Upper lobe of right lung (tissue), 1 donor: ENCODE measurements at places on chromosomes 6 and 20.

- no peak for DNase-seq
Measured at GRCh38 chr20:46636514-46636913, 14.7 kb downstream of the SLC13A3 start.

DNA sequence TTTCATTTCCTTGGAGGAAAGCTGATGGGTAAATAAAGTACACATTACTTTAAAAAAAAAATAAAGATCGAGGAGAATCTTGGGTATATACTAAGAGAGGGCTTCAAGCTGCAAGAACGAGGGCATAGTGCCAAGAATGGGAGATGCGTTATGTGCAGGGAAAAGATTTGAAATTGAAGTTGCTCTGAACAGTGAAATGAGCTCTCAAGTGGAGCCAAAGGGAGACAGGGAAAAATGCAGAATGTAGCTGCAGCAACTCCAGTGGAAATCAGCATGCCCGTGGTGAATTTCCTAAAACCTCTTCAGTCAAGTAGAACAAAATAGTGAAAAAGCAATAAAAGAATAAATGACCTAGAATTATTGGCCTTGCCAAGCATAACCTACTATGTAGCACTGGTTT lies 11.4 kb upstream of the COL9A1 start:
- no peak for DNase-seq

DNA sequence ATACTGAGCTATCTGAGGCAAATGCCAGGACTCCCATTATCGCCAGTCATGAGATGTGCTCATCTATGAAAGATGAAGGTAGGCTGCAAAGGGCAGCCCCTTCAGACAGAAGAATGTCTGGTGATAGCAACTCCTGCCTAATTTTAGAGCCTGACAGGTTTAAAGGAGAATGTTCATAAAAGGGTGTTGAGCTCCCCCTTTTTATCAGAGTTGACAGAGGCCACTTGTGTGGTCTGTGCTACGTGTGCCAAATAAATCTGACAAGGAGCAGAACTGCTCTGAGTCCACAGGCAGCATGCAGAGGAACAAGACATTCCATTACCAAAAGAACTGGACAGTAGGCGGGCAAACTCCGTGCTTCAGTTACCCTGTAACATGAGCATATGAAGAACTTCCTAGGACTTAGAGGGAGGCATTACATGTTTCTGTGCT lies 101.8 kb downstream of the PREP start:
- no peak for DNase-seq

DNA sequence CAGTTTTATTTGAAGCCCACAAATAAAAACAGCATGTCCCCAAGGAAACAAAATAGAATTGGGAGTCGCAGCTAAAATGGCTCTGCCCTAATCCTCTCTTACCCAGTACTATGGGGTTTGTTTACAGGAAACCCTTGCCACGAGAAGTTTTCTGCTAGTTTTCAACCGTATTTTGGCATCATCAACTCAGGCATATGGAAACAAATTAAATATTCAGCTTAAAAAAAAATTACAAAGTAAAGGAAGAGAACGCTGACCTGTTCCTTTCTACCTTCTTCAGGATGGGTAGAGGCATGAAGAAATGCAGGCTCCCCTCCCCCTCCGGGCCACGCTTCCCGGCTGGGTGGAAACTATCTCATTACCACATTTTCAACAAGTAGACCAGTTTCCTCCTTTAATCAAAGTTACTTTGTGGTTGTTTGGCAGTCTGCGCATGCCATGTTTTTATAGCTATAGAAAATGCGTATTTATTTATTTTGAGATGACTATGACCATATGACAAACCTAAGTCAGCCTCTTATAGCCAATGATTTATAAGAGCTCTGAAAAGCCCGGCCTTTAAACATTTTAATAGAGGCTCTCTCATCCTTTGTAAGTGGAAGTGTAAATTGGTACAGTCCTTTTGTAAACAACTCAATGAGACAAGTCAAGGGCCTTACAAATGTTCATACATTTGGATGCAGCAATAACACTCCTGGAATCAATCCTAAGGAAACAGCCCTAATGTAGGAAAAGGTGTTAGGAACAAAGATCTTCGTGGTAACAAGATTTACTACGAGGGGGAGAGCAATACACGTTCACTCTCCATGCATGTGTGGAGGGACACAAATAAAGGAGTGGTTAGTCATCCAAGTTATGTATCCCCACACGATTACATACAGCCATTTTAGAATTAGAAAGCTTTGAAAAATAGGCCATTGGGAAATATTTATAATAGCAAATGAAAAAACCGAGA lies 16.1 kb upstream of the ZNF217 start:
- peak; percentile 77 for DNase-seq

- DNase-seq: no peak
Measured at GRCh38 chr6:33201147-33201545, 479 bp downstream of the SLC39A7 start.

DNA sequence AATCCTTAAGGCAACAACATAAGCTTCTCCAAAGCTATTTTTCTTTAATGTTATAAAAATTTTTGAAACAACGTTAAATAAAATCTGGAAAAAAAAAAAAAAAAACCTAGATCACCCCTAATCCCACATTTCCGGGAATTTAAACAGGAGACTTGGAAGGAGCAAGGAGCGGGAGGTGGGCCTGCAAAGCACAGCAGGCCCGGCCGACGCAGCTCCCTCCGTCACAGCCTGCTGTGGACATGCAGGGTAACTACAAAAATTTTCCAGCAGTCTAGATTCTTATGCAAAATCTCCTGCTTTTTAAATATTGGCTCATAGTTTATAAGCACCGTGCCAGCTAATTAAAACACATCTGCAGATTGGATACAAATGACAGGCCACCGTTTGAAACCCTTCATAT lies 23.5 kb downstream of the FOXF2 start:
- DNase-seq: no peak

GRCh38 chr6:124676033-124676432 lies 286.2 kb upstream of the RNF217 start:
- DNase-seq: no peak

- DNase-seq: no peak
Measured at GRCh38 chr6:82589509-82590206, 226.0 kb downstream of the TPBG start.

- no peak for DNase-seq
Measured at GRCh38 chr6:27141529-27142015, 105.9 kb upstream of the PRSS16 start.

- no peak for DNase-seq
Measured at GRCh38 chr6:11251553-11252360, 19.3 kb upstream of the NEDD9 start.

- DNase-seq: no peak
Measured at GRCh38 chr6:116954938-116955337, 77.9 kb downstream of the RFX6 start.

- DNase-seq: no peak
Measured at GRCh38 chr20:59776626-59777330, 156.7 kb downstream of the SYCP2 start.

DNA sequence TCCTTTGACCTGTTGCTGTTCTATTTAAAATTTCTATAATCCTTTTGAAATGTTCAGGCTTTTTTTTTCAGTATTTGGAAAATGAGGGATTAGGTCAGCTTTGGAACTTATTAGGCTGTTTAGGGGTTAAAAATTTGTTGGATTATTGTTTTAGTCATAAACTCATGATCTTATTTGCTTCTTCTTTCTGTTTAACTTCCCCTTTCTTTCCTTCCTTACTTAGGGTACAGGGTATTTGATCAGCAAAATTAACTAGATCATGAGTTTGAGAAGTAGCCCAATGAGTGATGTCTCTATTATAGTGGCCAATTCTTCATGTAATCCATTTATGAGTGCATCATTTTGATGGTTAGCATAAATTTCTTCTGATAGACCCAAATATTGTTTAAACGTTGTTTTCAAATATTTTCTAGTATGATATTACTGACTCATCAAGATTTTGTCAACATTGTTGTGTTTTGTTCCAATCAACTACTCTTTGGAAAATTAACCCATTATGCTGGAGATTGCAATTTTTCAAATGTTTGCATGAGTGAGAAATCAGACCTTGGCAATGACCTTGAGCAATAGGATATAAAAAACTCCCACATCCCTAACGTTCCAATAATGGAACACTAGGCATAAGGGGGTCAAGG lies 94.4 kb downstream of the OTOR start:
- no peak for DNase-seq

- no peak for DNase-seq
Measured at GRCh38 chr6:43037197-43037596, 15.8 kb downstream of the RRP36 start.

GRCh38 chr6:27806981-27807440 lies 105.2 kb downstream of the OR2B2 start:
- no peak for DNase-seq

DNA sequence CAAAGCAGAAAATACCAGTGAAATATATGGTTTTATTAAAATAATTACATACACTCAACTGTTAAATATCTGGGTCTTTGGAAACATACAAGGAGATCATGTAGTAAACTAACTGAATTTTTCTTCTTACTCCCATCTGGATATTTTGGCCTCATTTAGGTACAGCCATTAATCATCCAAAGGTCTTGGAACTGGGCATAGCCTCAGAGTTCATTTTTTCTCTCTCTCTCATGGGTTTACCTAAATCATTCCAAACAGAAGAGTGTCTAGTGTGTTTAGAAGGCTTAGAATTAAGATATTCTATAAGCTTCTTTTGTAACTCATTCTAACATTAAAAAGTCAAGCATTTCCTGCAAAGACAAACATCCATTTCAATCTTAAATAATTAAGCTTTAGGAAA lies 79.4 kb downstream of the HMGCLL1 start:
- no peak for DNase-seq

GRCh38 chr6:42720739-42721138 lies 1.7 kb downstream of the PRPH2 start:
- no peak for DNase-seq

DNA sequence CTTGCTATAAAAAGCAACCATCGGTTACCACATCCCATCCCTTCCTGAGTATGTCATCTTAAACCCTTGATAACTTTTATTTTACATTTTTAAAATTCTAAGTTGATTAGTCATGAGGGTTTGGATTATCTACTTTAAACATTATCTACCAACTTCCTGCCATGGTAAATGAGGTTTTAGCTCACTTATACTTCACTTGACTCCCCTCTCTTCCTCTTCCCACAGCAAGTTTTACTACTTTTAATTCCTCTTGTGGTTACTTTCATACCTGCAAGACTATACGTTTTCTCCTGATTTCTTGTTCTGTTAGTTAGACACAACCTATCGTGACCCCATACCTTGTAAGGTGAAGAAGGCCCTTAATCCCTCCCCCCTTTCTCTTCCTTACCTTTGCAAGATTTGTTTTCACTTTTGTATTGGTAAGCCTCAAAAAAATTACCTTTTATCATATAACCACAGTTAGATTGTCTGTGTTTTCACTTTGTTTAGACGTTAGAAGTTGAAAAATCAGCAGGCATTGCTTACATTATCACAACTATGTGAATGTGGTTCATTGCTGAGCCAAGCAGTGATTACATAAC lies 60.1 kb upstream of the OGFRL1 start:
- DNase-seq: no peak
